AG04449 (cell line): ENCODE measurements at places on chromosomes 13 and 19.

DNA sequence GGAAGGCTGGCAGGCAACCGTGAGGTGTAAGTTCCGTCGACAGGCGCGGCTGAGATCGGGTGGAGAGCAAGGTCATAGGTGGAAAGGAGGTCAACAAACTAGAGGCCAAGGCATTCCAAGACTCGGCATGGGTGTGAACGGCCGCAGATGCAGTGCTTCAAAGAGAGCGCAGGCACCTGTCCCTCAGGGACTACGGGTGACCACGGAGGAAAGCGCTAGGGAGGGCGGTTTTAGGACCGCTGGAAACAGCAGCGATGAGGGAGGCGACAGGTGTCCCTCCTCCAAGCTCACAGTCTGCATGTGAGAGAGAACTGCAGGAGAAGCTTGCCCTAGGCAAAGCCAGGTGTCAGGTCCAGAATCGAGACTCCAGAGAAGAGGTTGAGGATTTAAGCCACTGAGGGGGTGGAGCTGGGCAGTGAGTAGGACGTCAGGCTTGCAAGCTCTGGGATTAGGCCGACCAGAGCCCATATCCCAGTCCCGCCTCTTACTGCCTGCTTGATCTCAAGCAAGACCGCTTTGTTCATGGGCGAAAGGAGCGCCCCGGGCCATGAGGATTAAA lies 1.6 kb upstream of the MLNR start:
- no peak for DNase-seq

DNA sequence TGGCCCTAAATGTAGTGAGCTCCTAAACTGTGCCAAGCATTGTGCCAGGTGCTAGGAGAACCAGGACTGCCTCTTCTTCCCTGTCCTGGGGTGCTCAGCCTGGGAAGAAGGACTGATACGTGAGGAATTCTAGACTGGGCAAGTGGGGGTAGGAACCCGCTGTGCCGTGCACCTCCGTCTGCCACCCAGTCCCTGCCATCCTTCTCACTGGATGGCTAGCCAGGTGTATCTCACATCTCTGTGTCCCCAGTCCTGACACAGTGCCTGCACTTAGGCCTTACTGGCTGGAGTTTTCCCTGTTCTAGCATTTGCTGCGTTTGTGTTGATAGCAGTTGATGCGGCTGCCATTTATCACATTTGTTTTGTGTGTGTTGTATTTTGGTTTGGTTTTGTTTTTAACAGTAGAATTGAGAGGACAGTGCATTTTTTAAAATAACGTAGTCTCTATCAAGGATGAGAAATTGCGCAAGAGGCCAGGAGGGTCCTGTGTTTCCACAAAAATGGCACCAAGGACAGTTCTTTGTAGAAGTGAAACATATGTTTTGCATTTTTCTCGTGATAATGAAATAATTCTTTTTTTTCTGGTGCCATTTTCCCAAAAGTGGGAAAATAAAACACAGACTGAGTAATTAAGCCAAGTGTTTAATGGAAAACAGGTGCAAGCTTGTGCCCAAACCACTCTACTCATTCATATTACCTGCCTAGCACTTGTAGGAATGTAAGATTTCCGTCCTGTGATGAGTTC lies 4.7 kb upstream of the GPR183 start:
- DNase-seq: no peak

DNA sequence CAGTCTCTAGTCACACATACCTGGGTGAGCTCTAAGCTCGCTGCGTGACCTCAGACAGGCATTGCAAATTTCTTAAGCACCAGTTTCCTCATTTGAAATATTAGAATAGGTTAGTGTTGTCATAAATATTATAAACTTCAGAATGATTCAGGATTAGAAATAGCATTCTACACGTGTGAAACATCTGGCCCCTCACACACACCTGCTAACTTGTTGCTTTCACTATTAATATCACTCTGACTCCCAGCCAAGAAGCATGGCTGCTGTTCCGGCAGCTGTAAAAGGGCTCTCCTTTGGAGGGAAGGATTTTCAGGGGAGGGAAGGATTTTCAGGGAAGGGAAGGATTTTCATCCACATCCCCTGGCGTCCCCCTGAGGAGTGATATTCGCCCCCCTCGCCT lies 161.3 kb upstream of the GPR12 start:
- DNase-seq: no peak

- DNase-seq: no peak
Observed at GRCh38 chr19:35789978-35790944, 14.9 kb downstream of the ARHGAP33 start.

GRCh38 chr13:85194482-85194881 lies 604.7 kb downstream of the SLITRK6 start:
- DNase-seq: no peak

GRCh38 chr19:4541114-4541805 lies 1.4 kb upstream of the LRG1 start:
- DNase-seq: no peak
